ENCODE measurements at places on chromosomes 3 and 15. TPM values are rescaled to one million over a fixed set of nuclear protein-coding genes. Genes with fewer than 3 reads are reported as not detected.
A peak's percentile ranks its signal among the peaks of the same experiment; 100 is the strongest.

The CNTN4 gene
- not detected for total RNA-seq

The DOCK3 gene
- 1.3 TPM for total RNA-seq

GRCh38 chr3:187748050-187748481 lies 2.8 kb upstream of the BCL6 start:
- peak; percentile 97 for DNase-seq

- no peak for DNase-seq
Observed at GRCh38 chr3:152097770-152098169, 171.0 kb upstream of the MBNL1 start.

GRCh38 chr3:111338059-111338698 lies 203.8 kb upstream of the CD96 start:
- peak; percentile 70 for DNase-seq

- no peak for DNase-seq
Observed at GRCh38 chr15:83904107-83905040, 250.5 kb downstream of the ADAMTSL3 start.

- DNase-seq, result no peak
Observed at GRCh38 chr3:135623558-135623957, 342.0 kb upstream of the PPP2R3A start.

The MME gene
- total RNA-seq, result 4.7 TPM

DNA sequence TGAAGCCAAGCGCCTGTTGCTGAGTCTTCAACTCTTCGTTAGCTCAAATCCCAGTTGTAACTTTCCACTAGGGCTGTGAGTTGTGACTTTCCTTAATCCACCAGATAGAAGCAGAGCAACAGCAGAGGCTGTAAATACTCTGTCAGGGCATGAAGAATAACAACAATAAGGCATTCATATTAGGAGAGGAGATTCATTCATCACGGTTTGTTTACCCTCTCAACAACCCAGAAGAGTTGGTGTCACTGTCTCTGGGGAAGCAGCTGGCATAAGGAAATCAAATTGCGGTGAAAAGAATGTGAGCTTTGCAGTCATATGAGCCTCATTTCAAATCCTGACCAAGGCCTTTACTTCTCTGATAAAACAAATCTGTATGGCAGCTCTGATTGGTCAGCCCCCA lies 184.8 kb downstream of the SHQ1 start:
- no peak for DNase-seq

GRCh38 chr3:4401441-4401840 lies 65.6 kb downstream of the SUMF1 start:
- no peak for DNase-seq

- DNase-seq, result no peak
Observed at GRCh38 chr3:8317661-8318649, 183.7 kb upstream of the LMCD1 start.

The CASR gene
- not detected for total RNA-seq

The GPR149 gene
- total RNA-seq, result not detected

The GABRB3 gene
- total RNA-seq, result 4.4 TPM

DNA sequence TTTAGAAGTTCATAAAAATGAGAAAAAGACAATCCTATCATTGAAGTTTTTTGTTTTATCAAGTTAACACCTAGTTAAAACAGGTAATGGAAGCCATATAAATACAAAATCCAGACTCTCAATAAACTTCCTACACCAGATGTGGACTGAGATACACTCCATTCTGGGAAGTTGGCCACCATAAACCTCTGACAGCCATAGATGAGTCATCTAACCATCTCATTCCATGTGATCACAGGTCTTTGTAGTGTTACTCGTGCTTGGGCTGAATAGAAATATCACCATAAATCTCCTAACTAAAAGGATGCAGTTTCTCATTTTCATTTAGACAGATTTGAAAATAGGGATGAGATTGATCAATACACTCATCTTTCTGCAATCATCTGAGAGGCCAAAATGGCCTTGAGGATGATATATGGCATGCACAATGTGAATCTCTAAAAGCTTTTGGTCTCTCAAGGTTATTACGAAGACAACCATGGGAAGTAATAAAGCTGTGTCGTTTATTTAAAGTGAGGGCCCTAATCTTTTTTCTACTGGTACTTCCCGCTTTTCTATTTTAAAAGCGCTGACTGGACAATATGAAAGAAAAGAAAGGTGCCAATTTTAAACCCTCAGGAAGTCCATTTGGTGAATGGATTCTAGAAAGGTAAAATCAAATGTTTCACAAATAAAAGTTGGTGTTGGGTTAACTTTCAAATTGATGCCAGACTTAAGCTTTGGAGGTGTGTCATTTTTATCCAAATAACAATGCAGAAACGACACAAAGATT lies 155.5 kb downstream of the POLR2M start:
- no peak for DNase-seq

DNA sequence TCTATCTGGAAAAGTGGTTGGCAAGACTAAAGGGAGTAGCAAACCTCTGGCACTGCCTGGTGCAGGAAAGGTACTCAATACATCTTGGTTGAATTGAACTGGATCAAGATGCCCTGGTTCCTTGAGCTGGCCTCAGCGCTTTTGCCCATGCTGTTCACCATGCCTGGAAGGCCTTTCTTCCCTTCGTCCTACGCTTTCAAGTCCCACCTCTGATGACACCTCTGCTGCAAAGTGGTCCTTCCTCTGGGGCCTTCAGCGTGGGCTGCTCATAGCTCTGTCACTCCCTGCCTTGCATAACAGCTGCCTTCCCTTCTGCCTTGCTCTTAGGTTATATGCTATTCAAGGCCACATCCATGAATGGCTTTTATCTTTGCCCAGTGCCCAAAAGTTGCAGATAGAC lies 23.0 kb downstream of the ITGA11 start:
- DNase-seq, result no peak

The AGBL1 gene
- total RNA-seq, result 0.03 TPM

DNA sequence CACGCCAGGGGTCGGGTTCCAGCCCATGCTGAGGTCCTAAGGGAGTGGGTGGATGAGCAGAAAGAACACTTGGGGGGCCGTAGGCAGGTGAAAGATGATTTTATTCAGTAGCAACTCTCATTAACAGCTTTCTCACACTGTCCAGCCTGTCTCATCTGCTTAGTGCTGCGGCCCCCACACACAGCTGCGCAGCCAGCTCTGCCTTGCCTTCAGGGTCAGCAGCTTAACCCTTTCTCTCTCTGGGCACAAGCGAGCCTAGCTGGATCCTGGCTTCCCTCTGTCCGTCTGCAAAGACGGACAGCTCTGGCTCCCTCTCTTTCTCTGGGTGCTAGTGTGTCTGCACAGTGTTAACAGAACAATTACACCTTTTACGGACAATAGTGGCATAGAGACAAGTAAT lies 21.3 kb downstream of the NPAP1 start:
- DNase-seq, result no peak

The WDR76 gene
- total RNA-seq, result 4.8 TPM

- DNase-seq, result no peak
Observed at GRCh38 chr3:23399221-23399620, 196.1 kb downstream of the UBE2E2 start.

GRCh38 chr15:86830304-86830703 lies 750.6 kb downstream of the AGBL1 start:
- no peak for DNase-seq

DNA sequence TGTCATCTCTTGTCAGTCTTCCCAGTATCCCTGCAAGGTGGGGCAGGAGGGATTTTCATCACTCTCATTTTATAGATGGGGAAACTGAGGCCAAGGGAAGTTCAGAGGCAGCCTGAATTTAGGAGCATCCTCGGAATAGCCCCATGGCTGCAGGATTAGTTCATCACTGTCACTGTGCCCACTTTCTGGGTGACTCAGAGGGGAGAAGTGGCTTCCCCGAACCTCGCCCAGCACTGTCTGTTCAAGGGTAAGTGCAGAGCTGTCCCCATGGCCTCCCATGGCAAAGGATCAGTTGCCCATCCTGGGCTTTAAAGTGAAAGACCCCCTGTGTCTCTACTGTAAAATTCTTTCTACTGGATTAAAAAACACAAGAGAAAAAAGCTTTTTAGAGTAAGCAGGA lies 60.0 kb upstream of the SEC13 start:
- DNase-seq, result no peak

The HRG gene
- not detected for total RNA-seq

DNA sequence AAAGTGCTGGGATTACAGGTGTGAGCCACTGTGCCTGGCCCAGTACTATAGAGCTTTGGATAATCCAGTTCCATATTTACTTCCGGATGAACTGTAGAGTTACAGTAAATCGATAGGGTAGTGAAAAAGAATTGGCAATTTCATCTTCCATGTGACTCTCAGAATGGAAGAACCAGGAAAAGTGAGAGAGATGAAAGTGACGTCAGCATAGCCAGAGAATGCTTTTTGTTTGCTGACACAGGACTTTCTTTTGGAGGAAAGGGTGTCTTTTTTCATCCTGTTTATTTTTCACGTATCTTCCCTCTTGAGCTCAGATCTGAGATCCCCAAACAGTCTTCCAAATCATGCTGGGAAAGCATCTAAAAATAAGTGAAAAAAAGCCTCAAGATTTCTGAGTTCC lies 91.2 kb upstream of the KCNAB1 start:
- no peak for DNase-seq

GRCh38 chr15:38885471-38885952 lies 320.9 kb upstream of the RASGRP1 start:
- no peak for DNase-seq

DNA sequence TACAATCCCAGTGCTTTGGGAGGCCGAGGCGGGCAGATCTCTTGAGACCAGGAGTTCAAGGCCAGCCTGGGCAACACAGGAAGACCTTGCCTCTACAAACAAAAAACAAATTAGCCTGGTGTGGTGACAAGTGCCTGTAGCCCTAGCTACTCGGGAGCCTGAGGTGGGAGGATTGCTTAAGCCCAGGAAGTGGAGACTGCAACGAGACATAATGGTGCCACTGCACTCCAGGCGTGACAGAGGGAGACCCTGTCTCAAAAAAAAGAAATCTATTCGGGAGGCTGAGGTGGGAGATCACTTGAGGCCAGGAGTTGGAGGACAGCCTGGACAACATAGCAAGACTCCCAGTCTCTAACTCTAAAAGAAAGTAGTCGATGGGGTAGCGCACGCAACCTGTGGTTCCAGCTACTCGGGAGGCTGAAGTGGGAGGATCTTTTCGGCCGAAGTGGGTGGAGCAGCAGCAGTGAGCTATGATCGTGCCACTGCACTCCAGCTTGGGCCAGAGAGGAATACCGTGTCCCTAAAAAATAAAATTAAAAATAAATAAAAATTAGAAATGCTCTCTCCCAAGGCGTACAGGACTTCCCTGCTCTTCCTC lies 775 bp downstream of the C3orf33 start:
- no peak for DNase-seq

The ALPK3 gene
- 94.2 TPM for total RNA-seq

The RPUSD3 gene
- 43.5 TPM for total RNA-seq

The TMIE gene
- 0.23 TPM for total RNA-seq

- no peak for DNase-seq
Observed at GRCh38 chr15:33190539-33190938, 4.0 kb downstream of the FMN1 start.

The MKRN2OS gene
- not detected for total RNA-seq

The CCDC80 gene
- 3.7 TPM for total RNA-seq

DNA sequence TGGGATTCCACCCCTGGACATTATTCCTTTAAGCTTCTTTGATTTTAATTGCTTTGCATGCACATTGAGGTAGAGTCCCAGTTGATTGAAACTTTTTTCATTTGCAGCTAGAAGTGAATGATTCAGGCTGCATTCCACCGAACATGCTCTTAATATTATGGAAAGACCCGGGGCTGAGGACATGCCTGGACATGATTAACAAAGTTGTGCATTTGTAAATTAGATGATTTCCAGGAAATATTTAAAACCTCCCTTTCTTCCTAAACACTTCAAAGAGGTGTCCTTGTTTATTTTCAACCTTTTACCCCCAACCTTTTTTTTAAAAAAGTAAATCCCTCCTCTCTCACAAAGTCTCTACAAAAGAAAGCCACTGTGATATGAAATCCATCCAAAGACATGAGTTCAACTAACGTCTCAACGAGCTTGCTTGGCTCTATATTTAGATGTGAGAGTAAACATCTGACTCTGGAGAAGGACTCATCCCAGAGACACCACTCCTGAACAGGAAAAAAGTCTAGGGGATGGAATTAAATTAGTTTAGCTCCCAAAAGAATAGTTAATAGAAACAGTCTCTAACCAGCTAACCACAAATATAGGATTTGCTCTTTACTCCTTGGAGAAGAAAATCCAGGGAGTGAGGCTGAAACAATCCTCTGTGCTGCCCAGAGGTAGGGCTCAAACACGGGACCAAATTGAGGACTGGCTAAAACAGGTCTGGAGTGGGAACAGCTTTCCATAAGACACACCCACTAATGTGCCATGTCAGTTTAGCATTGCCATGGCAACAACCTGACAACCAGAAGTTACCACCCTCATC lies 83.1 kb downstream of the XXYLT1 start:
- no peak for DNase-seq

GRCh38 chr15:80208758-80209734 lies 43.0 kb downstream of the CTXND1 start:
- no peak for DNase-seq

The SLC22A13 gene
- total RNA-seq, result 0.21 TPM

The CATSPER2 gene
- total RNA-seq, result 1.9 TPM

DNA sequence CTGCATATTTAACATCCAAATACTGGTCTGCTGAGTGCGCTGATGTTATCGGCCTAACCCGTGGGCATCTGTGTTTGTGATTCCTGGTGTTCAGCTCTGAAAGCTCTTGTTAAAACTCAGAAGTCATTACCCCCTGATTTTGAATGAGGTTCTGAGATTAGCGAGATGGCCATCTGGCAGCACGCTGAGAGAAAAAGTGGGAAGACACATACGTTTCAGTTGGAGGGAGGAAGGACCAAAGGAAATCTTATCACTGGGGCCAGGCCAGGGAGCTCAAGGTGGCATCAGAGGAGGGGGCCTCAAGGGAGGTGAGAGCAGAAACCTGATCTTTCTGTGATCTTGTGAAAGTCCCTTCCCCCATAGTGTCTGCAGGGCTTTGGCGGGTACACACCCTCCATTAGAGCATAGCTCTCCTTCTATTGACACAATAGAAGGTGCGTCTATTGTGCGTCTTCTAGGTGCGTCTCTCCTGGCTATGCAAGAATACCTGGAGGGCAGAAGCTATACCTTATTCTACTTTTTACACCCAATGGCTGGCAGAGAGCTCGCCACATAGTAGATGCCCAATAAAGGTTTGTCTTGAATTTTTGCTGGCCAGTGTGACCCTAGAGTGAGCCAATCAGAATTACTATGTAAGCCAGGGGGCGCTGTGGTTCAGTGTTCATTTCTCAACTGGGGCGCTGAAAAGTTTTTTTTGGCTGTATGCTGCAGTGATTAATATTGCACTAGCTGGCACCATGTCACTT lies 182.4 kb downstream of the SHQ1 start:
- peak; percentile 49 for DNase-seq

GRCh38 chr3:14200841-14201240 lies 22.2 kb downstream of the LSM3 start:
- no peak for DNase-seq
